ENCODE measurements at places on chromosomes 3 and 15.

- no peak for DNase-seq
Observed at GRCh38 chr3:37899101-37899707, 37.5 kb downstream of the CTDSPL start.

DNA sequence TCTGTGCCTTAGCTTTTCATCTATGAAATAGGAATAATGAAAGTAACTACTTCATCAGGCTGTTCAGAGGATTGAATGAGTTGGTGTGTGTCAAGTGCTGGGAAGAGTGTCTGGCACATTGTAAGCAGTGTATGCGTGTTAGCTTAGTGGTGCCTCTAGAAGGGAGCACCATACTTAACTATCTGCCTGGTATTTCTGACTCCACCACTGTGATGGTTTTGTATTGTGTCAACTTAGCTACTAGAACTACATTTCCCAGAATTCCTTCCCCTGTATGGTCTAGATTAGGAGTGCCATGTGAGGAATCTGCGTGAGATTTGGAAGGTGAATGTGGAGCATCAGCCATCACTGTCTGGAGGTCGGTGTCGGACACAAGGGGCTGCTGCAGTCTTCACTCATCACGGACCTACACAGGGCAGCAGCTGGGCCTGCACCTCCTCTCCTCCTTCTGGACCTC, 115.4 kb upstream of the GALNT15 start:
- peak; percentile 55 for DNase-seq

- DNase-seq, result no peak
Observed at GRCh38 chr3:101835676-101836075, 13.6 kb upstream of the NFKBIZ start.

DNA sequence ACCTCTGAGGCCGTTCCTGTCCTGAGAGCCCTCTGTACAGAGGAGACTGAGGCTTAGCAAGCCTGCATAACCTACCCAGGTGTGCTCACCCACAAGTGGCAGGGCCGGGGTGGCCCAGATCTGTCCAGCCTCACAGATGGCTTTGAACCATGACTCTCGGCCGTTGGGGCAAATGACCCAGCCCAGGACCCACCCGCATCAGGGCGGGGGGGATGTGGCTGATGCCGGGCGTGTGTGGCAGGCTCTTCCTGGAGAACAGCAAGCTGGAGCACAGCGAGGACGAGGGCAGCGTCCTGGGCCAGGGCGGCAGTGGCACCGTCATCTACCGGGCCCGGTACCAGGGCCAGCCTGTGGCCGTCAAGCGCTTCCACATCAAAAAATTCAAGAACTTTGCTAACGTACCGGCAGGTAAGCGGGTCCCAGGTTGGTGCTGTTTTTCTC, 133.5 kb downstream of the LRRK1 start:
- no peak for DNase-seq

- no peak for DNase-seq
Observed at GRCh38 chr3:157132936-157133335, 27.0 kb downstream of the CCNL1 start.

- no peak for DNase-seq
Observed at GRCh38 chr3:54703923-54704322, 223.9 kb downstream of the LRTM1 start.

Measured in fibroblast of skin of right biceps (primary cell).